ENCODE measurements at places on chromosomes 2 and 18. TPM values are rescaled to one million over a fixed set of nuclear protein-coding genes. Genes with fewer than 3 reads are reported as not detected.

- DNase-seq: no peak
Measured at GRCh38 chr2:109407276-109408042, 206.3 kb downstream of the SEPTIN10 start.

The STON1 gene
- 55.3 TPM for total RNA-seq

The YIPF4 gene
- total RNA-seq: 72.0 TPM

DNA sequence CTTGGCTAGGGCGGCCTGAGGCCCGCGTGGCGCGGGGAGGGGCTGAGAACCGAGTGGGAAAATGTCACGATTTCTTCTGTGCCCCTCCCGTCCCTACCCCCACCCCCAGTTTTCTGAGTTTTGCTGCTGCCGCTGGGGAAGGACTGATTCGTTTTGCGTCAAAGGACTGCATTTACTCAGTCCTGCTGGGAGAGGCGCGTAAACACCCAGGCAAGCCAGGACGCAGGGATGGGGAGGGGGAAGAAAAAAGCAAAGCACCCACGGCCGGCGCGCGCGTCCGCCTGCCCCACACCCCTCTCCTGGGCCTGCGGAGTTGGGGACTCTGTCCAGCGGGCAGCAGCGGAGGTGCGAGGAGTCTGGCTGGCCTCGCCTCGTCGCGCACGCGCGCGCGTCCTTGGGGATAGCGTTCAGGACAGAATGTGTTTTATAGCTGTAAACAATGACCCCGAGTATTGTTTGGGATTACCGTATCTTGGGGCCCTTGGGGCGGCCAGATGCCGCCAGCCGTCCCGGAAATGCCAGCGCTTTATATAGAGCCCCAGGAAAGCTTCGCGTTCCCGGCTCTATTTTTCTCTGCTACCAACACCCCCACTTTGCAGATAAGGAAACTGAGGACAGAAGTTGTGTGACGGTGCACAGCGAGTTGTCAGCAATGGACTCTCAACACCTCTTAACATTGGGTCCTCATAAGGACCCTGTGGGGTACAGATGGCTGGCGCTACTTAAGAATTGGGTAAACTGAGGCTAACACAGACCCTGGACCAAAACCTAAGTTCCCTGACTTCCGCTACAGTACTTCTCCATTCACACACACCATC is 1.7 kb upstream of the FOSL2 start:
- peak; percentile 89 for DNase-seq

The ASXL3 gene
- 13.1 TPM for total RNA-seq

- no peak for DNase-seq
Measured at GRCh38 chr2:215171796-215172195, 33.4 kb upstream of the ABCA12 start.

- DNase-seq: no peak
Measured at GRCh38 chr2:168340931-168341330, 93.5 kb upstream of the STK39 start.

Measured in sciatic nerve (tissue), 2 donors.